ENCODE measurements at places on chromosomes 12 and 14.

GRCh38 chr12:65536876-65537681 lies 258.6 kb downstream of the MSRB3 start:
- no peak for DNase-seq

- no peak for DNase-seq
Observed at GRCh38 chr14:104372390-104373054, 207.0 kb upstream of the C14orf180 start.

DNA sequence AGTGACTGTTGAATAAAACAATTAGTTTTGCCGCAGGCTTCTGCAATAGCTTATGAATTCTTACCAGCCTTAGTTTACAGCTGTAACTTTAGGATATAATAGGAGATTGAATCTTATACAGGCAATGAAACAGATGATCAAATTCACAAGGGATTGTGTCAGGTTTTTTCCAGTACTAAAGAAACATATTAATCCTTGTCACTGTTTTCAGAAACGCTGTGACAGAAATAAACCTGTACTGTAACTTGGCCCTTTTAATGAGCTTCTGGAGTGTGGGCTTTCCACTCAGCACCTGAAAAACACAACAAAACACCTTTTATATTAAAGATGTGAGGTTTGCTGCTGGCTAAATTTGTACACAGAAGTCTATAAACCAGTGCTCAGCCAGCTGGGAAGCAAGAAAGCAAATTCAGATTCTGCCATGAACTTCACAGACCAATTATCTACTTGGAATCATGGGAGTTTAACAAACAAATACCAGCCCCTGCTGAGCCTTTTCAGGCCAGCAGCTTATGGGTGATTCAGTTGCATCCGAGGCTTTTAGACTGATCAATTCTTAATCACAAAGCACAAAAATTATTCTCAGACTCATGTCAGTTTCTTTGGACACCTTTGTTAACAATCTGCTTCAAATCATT lies 109.5 kb downstream of the FOXG1 start:
- no peak for DNase-seq

DNA sequence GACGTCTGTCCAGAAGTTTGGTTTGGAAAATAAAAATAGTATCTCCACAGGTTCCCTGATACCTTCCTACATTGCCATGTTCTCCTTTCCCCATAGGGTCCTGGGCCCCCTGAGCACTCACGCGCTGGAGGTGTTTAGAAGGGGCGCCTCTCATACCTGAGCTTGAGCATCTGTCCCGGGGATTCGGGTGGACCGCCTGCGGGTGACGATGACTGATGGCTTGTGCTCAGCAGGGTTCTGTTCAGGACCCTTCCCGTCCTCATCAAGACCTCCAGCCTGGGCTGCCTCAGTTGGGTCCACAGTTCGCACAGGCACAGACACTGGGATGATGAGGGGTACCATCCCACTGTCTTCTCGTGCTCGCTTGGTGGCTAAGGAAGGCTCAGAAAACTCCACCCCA lies 22.7 kb upstream of the PNMA1 start:
- no peak for DNase-seq

DNA sequence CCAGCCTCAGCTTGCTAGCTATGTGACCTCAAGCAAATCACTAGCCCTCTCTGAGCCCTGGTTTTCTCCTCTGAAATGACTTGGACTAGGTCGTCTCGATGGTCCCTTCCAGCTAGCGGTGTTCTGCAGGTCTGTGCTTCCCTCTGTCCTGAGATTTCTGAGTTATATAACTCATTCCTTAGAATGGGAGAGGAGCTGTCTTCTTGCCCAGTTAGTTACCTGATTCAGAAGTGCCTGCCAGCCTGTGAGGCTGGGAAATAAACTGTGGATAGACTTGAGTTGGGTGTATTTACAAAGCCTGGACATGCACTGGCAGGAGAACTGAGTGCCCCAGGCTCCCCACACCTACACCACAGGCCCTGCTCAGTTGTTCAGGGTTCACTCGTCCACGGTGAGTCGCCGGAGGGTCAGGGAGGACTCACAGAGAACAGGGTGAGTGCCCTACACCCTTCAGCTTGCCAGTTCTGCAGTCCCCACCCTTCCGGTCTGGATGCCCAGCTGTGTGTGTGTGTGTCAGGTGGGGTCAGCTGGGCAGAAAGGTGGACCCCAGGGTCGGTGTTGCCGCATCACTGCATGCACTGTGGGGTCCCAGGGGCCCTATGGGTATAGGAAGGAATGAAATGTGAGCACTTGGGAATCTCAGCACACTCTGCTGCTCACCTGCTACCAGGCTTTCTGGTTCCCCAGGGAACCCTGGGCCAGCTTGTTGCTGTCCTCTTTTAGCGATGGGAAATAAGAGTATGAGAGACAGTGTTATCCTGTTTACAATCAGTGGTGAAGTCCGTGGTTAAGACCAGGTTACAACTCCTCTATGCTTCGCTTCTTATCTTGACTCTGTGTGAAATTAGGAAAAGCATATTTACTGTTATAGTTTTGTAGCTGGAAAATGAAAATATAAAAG lies 348.2 kb downstream of the DPF3 start:
- no peak for DNase-seq

DNA sequence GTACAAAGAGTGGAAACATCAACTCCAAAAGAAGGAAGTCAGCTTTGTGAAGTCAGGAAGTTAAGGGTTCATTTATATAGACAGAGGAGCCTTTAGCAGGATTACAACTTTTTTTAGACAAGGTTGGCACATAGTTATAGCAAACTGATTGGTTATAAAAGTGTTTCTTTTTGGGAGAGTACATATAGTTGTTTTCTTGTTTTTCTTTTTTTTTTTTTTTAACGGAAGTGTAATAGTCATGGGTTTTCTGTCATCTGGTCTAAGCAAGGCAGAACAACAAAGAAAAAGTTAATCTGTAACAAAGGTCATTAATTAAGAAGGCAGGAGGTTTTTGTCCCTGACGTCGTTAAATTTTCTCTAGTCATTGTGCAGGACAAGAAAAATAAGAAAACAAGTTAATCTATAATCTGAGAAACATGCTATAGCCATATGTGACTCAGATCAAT lies 13.0 kb upstream of the MFAP5 start:
- DNase-seq: no peak

- DNase-seq: no peak
Observed at GRCh38 chr12:68806488-68807237, 1.3 kb upstream of the MDM2 start.

- DNase-seq: no peak
Observed at GRCh38 chr14:59788176-59788575, 82.4 kb downstream of the RTN1 start.

DNA sequence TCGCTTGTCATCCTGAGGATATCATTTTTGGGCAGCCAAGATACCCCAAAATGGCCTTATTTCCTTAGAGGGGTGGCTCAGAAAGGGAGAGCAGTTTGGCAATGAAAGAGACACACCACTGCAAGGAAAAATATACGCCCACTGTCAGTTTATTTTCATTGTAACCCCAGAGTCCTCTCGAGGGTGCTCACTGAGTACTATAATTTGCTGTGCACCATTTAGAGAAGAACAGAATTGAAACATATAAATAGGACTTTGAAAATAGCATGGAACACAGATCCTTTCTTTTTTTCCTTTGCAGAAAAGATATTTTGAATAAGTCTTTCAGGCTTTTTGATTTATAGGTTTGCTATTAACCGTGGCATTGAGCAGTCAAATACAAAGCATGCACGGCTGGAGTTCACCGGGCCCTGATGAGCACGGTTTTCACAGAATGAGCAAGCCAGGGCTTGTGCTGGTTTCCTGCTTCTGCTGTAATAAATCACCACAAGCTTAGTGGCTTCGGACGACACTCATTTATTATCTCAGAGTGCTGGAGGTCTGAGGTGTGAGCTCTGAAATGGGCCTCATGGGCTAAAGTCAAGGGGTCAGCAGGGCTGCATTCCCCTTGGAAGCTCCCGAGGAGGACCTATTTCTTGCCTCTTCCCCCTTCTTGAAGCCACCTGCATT lies 152.3 kb downstream of the ZNF664 start:
- no peak for DNase-seq

GRCh38 chr14:30214461-30215090 lies 286.9 kb upstream of the PRKD1 start:
- DNase-seq: no peak

- DNase-seq: no peak
Observed at GRCh38 chr12:2412305-2412643, 359.5 kb downstream of the CACNA1C start.

GRCh38 chr12:117580718-117581062 lies 219.3 kb upstream of the NOS1 start:
- DNase-seq: no peak

DNA sequence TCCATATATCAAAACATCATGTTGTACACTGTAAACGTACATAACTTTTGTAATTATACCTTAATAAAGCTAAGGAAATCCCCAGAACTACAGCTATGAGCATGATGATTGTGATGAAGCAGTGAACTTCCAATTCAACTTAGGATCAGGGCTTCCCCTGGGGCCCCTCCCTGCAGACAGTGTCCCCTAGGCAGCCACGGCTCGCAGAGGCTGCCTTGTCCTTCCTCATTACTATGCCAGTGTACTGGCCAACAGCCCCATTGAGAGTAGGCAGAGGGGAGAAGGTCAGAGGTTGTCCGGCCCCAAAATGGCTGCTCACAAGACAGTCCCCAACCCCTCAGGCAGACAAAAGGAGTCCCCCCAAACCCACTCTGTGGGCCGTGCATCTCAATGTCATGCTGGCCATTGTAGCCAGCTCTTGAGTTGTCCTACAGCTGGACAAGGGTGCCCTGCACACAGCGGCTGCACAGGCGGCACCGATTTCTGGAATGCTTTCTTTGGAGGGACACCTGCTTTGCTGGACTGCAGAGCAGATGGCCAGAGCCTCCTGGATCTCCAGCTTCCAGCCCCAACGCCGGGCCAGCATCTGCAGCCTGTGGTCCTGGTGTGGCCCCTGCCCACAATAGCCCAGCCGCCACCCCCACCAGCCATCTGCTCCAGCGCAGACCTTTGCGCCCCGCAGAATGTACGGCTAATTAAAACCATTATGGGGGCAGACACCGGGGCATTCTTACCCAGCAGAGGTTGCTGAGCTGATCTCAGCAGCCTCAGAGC lies 46.1 kb downstream of the NIN start:
- DNase-seq: no peak

DNA sequence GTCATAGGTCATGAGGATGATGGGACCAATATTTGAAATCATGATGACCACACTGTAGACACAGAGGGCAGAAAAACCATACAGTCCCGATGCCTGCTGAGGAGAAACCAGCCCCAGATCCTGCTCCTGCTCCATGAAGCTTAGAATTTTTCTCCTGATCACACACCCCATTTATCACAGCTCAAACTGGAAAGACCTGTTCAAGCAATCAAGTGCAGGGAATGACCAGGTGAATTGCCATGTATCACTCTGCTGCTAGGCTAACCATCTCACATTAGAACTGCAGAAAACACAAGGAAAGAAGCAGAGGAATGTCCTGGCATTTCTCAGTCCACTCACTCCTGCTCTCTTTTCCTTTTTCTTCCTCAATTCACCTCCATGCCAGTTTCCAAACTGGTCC lies 18.1 kb downstream of the MANSC1 start:
- DNase-seq: no peak

DNA sequence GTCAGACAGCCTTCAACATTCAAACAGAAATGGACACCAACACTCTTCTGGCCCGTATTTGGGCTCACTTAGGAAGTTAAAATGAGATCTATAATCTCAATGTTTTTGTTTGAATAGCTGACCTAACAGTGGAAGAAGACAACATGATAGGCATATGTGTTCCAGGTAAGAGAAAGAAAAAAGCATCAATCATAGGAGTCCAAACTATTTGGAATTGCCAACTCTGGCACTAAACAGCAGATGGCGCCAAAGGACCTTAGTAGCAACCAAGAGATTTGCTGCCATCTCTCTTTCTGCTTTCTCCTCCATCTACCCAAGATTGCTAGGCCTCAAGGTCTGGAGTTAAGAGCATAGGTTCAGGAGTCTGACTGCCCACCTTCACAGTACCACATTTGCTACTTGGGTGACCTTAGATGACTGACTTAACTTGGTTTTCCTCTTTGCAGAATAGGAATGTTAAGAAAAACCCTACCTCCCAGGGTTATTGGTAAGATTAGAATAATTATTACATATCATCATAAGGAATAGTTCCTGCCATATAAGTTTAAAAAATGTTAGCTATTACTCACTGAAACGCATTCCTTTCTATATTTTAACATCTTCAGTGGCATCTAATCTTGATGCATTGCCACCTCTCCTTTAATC lies 30.2 kb downstream of the PEX5 start:
- peak; percentile 59 for DNase-seq

DNA sequence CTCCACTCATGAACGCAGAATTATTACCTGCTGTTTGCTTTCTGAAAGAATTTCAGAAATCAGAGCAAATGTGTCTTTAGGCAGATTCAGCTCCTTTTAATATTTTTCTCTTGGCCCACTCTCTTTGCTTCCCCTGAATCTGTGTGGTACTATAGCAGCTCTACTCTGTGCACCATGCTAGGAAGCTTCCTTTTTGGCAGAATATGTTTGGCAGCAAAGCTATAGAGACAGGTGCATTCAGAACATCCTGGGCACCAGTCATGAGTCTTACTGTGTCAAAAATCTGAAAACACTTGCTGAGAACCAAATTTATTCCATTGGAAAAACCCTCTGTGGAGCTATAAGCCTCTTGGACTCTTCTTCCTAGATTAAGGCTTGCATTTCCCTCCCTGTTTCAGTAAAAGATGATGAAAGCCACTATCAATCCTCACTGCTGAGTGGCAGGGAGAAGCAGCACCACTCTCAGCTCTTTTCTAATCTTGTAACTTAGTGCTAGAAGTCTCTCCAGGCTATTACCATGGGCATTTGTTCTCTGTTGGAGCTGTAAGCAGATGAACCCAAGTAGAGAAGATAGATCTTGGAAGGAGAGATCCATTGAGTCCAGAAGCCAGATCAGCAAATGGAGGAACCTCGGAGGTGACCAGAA lies 18.2 kb downstream of the CIPC start:
- no peak for DNase-seq

DNA sequence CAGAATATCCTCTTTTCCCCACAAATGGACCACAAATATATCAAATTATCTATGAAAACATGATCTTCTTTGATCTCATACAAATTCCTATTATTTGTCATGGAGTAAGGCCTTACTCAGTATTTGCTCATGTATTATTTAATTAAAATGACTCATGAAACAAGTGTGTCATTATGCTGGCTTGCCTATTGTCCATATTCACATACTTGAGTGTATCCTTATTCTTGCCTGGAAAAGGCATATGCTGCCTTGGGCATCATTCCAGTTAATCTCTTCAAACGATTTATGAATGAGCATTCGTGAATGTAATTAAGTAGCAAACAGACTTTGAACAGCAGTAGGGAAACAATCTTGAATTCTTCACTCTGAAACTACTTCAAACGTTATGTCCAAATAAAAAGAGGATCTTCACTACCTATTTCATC lies 22.6 kb upstream of the SNRPF start:
- DNase-seq: no peak

DNA sequence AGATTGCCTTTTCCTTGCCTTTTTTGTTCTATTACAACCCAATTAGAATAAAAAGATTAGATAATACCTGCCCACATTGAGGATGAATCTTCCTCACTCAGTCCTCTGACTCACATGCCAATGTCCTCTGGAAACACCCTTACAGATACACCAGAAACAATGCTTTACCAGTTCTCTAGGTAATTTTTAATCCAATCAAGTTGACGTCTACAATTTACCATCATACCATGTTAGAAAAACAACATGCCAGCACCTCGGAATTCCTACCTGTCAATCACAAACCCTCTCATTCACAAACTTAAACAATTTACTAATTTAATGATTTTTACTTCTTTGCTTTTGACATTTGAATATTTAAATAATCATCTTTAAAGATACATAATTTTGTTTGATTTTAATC lies 953.8 kb downstream of the TRHDE start:
- DNase-seq: no peak

All from stimulated activated CD4-positive, alpha-beta T cell treated with anti-CD3 and anti-CD28 coated beads, Interleukin-12 subunit alpha, Interleukin-12 subunit beta, amount 100 ng/mL, for 4 hours (primary cell).